ENCODE measurements at places on chromosomes 5 and 9.

GRCh38 chr9:78253285-78253684 is 17.4 kb downstream of the CEP78 start:
- DNase-seq, result no peak

DNA sequence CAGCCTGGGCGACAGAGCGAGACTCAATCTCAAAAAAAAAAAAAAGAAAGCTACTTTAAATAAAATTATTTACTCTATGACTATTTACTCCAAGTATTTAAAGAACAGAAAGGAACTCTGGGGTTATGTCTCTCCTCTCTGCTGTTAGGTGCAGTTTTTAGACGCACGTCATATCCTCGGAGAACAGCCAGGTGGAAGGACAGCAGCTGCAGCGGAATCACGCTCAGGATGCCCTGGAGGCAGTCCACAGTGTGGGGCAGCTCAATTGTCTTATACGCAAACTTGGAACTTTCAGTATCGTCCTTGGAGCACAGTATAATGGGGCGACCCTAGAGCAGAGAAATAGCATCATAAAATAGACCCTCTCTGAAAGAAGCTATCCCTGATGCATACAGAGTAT is 10.4 kb upstream of the MAPK9 start:
- no peak for DNase-seq

DNA sequence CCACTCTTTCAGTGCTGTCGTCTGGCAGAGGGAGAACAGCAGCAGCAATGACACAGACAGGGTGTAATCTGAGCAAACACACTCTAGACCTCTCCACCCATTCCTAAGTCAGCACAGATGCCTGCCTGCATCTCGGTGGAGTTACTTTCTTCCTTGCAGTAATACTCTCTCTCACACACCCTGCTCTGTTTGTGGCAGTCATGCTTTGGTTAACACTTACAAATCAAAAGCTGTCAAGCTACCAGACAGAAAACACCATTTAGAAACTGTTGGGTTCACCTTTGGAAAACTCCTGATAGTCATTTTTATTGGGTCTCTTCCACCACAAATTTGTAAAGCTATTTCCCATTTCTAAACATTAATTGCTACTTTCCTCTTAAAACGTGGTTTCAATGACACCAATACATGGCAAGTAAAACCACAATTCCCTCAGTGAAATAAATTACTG is 27.3 kb downstream of the LHFPL2 start:
- no peak for DNase-seq

DNA sequence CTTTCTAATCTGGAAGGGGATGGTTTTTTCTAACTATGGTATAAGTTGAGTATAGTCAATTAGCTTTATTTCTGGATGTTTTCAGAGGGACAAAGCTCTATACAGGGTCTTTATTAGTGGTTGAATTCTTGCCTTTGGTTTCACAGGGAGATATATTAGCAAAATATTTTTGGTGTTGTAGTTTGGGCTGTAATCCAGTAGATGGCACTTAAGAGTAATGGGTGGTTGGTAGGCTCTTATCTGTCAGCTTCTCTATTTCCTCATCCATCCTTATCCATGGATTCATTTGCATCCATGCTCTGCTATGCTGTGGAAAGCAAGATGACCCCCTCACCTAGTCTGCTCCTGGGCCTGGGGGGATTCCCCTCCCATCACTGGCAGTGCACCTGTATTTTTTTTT is 363.6 kb upstream of the CYLC2 start:
- no peak for DNase-seq

- no peak for DNase-seq
Measured at GRCh38 chr5:84816160-84816559, 431.5 kb upstream of the EDIL3 start.

DNA sequence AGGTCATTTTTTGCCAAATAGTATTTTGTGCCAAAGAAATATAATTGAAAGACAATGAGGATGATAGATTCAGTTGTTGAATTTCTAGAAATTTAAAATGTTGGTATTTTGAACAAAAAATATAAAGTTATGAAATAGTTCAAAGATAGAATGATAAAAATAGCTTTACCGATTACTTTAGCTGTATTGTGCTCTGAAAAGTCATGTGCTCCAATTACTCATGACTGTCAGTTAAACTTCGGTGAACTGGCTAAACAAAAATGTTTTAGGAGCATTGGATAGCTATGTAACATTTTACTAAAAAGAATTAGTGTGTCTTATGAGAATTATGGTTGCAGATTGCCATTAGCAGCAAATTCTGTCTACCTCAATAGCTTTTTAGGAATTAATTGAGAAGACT is 177.3 kb upstream of the VCAN start:
- DNase-seq, result no peak

DNA sequence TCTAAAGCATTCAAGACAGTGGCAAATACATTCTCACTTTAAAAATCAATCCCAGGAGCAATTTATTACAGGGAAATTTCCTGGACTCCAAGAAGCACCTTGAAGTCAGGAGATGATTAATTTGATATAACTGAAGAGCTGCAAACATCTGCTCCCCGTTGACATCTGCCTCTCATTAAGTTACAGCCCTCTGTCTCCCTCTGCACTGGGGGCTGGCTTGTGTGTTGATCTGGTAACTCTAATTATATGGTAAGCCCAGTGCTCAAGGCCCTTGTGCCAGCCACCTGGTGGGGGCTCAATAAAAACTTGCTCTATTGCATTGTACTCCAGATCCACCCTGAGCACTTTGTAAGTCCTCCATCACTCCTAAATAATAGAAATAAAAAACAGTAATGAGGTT is 131.1 kb upstream of the ZNF462 start:
- DNase-seq, result peak; percentile 60

- peak; percentile 10 for DNase-seq
Measured at GRCh38 chr5:149271716-149272563, at the start of gene AFAP1L1. Gene AFAP1L1 (plus strand): TSS chr5:149271859. CDS start chr5:149271969, 110 bp downstream.

- DNase-seq, result peak; percentile 73
Measured at GRCh38 chr9:89667726-89668125, 62.9 kb downstream of the GADD45G start.

GRCh38 chr5:34499001-34499734 is 157.0 kb upstream of the RAI14 start:
- no peak for DNase-seq

DNA sequence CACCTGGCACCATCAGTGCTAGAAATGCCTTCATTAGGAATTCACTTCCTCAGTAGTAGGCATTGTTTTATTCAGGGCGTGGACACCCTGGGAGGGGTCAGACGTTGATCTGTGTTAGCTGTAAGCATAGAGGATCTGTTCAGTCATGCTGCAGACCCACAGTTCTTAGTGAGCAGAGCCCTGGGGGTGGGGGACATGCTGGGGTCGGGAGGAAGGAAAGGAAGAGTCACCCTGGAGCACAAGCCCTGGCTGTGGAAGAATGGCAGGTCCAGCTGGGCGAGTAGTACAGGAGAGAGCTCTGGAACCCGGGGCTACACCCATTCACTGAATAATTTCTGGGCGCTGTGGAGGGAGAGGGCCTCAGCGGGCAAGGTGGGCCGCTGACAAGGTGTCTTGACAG is 172.5 kb downstream of the FSTL4 start:
- DNase-seq, result no peak

DNA sequence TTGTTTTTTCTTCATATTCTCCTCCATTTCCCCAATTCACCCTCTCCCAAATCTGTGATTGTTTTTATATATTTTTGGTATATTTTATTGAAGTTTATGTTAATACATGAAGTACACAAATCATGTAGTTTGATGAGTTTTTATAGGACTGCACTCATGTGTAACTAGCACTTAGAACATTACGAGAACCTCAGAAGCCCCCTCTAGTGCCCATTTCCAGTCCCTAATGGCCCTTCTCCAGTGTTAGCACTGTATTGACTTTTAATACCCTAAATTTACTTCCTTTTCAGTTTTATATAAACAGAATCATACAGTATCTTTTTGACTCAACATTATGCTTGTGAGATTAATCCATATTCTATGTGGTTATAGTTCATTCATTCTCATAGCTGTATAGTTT is 18.5 kb upstream of the FKTN start:
- DNase-seq, result no peak

GRCh38 chr5:116492776-116493175 is 81.8 kb downstream of the SEMA6A start:
- DNase-seq, result no peak

DNA sequence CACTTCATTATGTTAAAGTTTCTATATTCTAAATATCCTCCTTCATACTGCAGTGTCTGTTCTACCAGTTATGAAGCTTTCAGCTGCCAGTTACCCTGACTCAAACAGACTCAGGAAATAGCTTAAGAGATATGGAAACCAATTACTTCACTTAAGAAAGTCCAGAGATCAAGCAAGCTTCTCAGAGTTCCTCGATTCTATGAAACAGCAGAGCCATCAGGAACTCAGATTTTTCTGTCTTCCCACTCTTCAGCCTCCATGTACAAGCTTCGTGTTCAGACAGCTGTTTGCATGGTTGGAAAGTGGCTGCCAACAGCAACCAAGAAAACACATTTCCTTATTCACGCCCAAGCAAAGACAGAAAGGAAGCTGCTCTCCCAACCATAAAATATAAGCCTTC is 216.1 kb downstream of the ACTL7B start:
- no peak for DNase-seq

GRCh38 chr5:91072881-91073280 is 310.2 kb downstream of the ARRDC3 start:
- no peak for DNase-seq

DNA sequence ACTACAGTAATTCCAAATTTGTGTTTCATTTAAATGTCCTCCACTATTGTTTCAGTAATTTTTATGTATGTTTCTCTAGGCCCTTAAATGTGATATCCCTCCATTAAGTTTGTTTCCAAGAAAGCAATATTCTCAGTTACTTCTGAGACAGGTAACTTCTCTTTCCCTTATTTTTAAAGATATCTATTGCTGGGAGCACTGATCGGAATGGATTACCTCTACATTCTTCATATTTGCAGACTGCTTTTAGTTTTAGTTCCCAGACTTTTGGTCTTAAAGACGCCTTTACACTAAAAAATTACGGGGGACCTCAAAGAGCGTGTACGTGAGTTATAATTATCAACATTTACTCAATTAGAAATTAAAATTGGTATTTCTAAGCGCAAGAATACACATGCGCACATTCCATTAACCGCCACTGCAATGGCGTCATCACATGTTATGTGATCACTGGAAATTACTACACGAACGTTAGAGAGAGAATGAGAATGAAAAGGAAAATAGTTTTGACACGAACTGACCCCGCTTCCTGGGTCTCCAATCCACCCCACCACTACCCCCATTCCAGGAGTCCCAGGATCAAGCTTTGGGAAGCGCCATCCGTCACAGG is 519 bp upstream of the RAD50 start:
- no peak for DNase-seq

DNA sequence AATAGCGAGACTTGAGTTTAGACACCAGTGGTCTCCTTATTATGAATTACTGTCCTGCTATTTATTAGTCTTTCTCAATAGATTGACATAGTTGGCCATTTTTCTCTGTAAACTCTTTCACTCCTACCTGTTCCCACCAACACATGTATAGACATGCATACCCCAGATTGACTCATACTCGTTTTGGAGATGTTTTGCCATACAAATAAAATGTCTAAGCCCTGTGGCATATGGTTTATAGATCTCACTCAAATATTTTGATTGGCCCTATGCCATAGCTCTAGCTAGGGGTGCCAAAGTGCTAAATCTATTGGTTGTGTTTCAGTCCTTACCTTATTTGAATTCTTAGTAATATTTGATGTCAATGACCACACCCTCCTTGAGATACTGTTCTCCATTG is 42.3 kb downstream of the CAMK4 start:
- DNase-seq, result no peak

- DNase-seq, result no peak
Measured at GRCh38 chr9:70492319-70492777, 77.9 kb upstream of the KLF9 start.

Measured in NCI-H774 (cell line).